ENCODE measurements at places on chromosomes 6 and 20.

- peak; percentile 30 for DNase-seq
Measured at GRCh38 chr20:50191065-50191543, 474 bp downstream of the CEBPB start.

- no peak for DNase-seq
Measured at GRCh38 chr20:17875106-17875980, 93.3 kb downstream of the SNX5 start.

DNA sequence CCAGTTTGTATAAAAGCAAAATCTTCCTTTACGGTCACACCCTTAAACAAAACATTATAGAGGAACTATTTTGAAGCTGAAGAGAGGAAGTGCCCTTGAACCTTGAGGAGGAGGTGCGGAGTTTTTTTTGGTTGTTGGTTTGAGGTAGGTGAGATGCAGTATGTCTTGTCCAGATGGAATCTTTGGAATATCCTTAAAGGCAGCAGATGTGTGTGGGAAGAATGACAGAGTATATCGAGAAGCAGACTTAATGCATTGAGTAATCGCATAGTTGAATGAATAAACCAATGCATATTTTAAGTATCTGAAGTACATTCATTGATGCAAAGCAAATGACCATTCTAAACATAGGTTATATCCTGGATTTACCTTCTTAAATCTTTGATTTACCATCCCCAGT is 49.9 kb downstream of the AIG1 start:
- DNase-seq: no peak

DNA sequence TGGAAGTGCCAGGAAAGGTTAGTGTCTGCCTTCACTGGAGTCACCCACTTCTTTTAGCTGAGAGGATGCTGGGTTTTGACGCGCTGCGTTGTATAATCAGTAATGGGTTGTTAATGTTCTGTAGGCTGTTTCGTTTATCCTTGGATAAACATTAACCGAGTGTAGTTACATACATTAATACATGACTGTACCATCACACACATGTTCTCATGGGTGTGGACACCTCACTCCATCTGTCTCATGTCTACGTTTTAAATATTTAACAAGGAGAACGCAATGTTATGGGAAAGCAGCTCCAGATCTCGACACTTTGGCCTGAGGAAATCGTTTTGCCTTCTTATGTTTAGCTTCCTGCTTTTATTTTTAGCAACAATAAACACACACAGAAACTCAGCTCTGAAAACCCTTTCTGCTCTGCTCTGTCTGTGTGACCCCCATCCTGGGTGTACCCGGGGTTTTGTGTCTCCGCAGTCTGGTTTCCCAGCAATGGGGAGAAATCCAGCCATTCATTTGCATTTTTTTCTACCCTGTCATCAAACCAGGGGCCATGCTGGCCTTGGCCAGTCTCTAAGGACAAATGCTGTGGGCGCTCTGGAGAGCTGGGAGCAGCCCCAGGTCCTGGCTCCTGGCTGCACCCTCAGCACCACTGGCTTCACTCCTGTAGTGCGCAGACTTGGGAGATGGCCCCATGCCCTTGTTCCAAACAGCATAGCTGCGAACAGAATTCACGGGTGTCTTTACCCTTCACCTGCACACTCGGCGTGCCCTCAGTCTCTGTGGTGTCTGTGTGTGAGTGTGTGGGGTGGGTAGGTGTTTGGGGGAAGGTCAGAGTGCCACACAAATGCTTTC is 110.8 kb downstream of the ERMARD start:
- no peak for DNase-seq

GRCh38 chr6:97630604-97631003 is 347.6 kb upstream of the MMS22L start:
- no peak for DNase-seq

GRCh38 chr20:40689943-40690835 is 1.2 kb upstream of the MAFB start:
- DNase-seq: peak; percentile 69

- DNase-seq: no peak
Measured at GRCh38 chr20:49700411-49701185, 13.1 kb downstream of the B4GALT5 start.

DNA sequence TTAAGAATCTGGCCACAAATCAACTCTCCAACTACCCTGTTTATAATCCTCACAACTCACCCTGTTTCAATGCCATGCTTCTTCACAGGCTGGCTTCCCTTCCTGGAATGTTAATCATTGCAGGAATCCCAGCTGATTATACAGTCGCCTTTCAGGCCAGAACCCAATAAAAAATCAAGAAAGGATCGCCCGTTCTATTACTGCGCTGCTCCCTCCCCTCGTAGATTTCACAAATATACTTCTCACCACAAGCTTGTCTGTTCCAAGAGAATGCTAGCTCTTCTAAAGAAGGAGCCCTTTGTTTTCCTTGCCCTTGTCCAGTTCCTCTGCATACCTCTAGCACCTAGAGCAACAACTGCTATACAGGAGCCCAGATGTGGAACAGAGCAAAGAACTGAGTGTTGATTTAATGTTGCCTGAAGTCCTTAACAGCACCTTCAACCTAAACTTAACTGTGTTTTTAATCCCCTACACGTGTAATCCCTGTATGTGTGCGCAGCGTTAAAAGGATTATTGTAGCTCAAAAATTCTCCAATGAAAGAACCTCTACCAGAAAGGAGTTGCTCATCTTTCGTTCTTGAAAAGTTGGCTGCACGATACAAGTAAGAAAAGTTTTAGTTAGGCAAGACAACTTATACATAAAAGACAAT is 988 bp downstream of the ECHDC1 start:
- no peak for DNase-seq

DNA sequence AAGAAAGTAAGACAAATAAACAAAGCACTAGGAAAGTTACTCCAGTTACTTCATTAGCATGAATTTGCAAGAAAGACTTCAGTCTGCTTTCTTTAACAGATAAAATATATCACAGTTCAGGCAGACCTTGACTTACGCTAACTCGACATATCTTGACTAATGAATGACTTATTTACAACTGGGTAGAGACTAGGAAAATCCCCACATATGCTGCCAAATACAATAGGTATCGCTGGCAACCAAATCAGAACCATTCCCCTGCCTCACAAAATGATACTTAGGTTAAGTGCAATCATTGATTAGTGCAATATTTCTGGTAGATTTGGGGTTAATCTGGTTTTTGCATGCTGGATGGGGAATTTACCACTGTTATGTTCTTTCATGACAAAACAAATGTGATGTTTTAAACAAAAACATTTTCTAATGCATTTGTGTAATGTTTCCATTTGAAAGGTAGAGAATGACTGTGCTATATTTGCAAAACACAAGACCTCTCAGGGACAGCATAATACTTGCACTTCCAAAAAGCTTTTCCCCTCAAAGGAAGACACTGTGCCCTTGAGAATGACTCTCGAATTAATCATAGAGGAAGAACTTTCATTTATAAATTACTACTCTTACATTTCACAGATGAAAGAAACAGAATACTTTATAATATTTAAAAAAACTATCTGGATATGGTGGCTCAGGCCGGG is 101.6 kb downstream of the PRKN start:
- no peak for DNase-seq

DNA sequence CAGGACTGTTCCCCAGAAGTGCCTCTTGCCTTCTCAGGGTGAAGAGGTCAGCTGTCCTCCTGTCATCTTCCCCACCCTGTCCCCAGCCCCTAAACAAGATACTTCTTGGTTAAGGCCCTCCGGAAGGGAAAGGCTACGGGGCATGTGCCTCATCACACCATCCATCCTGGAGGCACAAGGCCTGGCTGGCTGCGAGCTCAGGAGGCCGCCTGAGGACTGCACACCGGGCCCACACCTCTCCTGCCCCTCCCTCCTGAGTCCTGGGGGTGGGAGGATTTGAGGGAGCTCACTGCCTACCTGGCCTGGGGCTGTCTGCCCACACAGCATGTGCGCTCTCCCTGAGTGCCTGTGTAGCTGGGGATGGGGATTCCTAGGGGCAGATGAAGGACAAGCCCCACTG is 9.8 kb downstream of the PI16 start:
- DNase-seq: no peak

- no peak for DNase-seq
Measured at GRCh38 chr6:44674226-44675155, 287.0 kb downstream of the CDC5L start.

GRCh38 chr20:31949877-31950646 is 1.8 kb downstream of the PDRG1 start:
- DNase-seq: no peak

DNA sequence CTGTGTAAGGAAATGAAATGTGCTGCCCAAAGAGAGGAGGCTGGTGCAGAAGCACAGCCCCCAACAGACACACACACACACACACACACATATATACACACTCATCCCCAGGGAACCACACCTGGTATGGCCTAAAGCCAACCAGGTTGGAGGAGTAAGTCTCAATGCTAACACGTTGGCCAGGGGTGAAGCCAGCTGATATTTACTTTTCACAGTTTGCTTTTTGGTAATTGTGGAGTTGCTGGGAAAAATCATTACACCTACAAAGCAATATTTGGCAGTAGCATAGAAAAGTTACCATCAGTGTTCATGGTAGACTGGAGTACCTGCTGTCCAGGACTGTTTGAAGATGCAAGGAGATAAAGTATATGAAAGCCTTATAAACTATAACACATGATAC is 50.3 kb upstream of the NAA20 start:
- no peak for DNase-seq

GRCh38 chr6:16982807-16983206 is 119.0 kb upstream of the STMND1 start:
- no peak for DNase-seq

DNA sequence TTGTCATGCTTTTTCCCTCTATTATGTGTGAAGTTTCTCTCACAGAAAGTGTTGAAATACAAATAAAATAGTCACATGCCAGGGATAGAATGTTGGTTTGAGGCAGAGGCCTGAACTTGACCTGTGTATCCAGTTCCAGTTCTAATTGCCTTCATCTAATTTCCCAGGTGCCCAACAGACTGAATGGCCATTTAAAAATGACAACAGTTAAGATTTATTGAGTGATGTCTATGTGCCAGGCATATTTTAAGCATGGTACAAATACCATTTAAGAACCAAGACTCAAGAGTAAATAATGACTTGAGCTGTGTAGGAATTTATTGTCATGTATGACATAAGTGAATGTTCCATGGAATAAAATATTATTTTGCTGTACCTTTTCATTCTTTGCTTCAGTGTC is 87.6 kb upstream of the EMILIN3 start:
- DNase-seq: no peak

DNA sequence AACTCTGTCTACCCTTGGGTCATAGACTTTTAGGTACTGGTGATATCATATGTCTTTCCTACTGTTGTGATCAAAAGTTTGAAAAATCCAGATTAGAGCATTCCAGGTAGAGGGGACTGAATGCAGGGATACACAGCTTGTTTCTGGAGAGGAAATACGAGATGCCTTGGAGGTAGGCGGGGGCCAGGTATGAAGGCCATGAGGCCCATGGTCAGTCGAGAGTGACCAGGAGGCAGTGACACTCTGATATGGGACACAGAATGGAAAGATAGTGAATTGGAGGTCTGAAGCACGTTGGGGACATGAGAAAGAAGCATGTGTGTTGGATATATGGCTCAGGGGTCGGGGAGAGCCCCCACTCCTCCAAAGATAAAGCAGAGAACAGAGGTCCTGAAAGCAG is 16.1 kb upstream of the SRSF3 start:
- no peak for DNase-seq

- DNase-seq: no peak
Measured at GRCh38 chr20:37144856-37145404, 34.2 kb upstream of the RPN2 start.

GRCh38 chr20:61170496-61171320 is 81.4 kb upstream of the CDH4 start:
- no peak for DNase-seq

DNA sequence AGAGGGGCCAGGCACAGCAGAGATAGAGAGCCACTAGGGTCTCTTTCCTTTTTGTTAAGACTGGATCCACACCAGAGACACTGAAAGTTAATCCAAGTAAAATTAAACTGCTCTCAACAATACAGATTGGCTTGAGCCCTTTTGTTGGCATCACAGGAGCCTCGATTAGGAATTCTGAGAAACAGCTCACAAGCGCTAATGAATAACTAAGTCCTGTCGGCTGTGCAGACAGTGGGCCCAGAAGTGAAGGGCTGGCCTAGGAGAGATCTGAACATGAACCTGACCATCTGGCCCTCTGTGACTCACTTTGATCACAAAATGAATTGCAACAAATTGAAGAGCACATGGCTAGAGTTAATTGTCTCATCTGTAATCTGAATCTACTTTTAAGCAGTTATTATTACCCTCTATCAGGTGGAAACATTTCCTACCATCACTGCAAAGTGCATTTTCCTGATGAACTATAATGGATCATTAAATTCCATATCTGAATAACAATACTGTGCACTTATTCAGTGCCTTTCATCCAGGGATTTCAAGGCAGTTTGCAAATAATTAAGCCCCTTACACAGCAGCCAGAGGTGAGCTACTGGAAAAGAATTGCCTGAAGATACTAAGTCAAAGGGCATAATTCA is 3.2 kb downstream of the BACH2 start:
- DNase-seq: no peak

DNA sequence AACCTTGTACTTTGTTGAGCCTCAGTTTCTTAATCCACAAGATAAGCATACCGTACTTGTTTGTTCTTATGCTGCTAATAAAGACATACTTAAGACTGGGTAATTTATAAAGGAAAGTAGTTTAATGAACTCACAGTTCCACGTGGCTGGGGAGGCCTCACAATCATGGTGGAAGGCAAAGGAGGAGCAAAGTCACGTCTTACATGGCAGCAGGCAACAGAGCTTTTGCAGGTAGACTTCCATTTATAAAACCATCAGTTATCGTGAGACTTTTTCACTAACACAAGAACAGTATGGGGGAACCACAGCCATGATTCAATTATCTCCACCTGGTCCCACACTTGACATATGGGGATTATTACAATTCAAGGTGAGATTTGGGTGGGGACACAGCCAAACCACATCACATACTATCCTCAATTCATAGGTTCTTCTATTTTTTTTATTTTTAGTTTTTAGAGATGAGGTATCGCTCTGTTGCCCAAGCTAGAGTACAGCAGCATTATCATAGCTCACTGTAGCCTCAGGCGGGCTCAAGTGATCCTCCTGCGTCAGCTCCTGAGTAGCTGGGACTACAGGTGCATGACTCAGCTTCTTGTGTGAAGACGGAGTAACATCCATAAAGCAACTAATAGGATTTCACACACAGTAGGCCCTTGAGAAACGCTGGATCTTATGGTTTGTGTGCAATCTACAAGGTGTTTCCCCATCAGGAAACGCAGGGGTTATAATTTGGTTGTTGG is 76.7 kb upstream of the IYD start:
- DNase-seq: no peak

DNA sequence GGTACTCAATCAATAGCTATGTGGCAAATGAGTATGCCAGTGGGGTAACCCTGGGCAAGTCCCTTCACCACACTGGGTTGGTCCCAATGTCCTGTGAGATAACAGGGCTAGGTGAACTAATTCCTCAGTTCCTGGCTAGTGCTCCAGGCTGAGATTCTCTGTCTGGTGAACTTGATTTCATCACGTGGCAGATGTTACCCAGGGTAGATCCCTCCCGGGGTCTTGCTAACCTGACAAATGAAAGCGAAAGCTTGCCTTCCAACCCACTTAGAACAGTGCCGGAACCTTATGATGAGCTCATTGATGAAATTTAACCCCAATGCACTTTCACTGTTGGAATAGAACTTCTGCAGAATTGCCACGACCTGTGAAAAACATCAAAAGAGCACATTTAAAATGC is 6.6 kb upstream of the ANKRD60 start:
- no peak for DNase-seq

Measured in activated CD8-positive, alpha-beta memory T cell treated with anti-CD3 and anti-CD28 coated beads for 48 hours (primary cell).